ENCODE measurements at places on chromosomes 12 and 14. TPM values are rescaled to one million over a fixed set of nuclear protein-coding genes. Genes with fewer than 3 reads are reported as not detected.

DNA sequence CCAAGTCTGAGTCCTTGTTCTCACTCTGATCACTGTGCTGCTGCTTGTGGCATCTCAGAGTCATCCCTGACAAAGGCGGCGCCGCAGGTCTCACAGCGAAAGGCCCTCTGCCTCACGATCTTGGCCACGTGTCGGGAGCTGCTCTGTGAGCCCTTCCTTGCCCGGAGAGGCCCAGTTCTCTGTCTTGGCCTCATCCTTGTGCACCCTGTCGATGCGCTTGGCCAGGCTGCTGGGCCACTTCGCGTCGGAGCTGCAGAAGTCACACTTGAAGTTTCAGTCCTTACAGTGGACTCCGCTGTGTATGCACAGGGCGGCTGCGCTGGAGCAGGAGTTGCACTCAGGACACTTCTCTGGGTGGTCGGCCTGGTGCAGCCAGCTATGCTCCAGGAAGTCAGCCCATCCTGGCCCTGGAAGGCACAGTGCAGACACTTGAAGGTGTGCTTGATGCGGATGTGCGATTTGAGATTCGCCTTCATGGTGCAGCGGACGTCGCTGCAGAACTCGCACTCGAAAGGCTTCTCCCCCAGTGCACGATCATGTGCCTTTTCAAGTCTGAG is 36.4 kb upstream of the SAV1 start:
- no peak for DNase-seq

DNA sequence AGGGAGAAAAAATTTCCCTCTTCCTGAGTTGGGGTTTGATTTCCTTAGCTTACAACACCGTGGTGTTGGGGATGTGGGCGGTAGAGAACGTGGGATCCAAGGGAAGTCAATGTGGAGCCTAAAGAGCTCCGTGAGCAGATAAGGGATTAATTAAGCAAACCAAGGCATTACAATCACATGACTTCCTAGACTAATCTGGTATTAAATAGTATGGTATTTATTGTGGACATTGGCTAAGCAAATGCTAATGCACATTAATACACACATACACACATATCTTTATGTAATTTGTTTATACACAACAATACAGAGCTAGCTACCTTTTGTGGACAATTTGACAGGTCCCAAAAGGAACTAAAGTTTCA is 791 bp upstream of the RNF41 start:
- no peak for DNase-seq

DNA sequence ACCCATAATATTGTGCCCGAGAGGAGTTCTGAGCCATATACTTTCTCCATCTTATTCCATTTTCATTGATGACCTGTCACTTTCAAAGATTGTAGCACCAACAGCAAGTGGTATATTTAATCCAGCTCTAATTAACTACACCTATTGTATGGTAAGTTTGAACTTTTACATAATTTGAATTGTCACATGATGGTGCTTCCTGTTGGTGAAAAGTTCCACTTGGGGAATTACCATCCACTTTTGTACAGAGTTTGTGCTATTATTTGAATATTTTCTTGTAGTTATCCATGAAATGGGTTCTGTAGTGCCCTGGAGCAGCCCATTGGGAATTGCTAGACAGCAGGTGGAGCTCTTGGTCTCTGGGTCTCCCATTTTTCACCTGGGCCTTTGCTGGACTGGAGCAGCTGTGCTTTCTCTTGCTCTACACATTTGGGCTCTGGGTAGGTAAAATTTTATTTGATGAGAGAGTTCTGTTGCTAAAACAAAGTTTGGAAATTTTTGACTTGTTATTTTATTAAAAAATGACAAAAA is 3.0 kb downstream of the SMCO3 start:
- DNase-seq = peak; percentile 49

DNA sequence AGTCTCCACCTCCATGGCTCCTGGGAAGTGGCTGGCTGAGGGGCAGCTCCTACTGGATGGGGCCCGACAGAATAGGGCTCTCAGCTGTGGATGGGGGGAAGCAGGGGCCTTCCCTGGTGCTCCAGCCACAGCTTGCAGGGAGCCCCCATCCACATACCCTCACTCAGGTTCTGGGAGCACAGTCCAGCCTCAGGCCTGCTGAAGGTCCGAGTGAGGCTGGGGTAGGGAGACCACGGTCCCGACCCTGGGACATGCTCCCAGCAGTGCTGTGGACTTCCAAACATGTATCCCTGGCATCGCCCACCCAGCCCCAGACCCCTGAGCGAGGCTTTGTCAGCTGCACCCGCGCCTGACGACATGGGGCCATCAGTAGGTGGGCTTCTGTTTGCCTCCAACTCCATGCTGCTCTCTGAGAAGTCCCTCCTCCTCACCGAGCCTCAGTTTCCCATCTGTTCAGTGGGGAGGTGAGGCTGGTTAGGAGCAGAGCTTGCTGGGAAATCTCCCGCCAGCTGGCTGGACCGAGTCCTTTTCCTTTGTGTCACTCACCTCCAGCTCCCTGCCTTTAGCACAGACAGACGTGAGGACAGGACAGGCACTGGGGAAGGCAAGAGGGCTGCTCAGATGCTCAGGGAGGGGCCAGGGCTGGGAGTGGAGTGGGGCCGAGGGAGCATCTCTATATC is 9.1 kb upstream of the ATG101 start:
- DNase-seq = no peak

GRCh38 chr14:65033181-65033580 is 46.5 kb downstream of the FNTB start:
- no peak for DNase-seq

DNA sequence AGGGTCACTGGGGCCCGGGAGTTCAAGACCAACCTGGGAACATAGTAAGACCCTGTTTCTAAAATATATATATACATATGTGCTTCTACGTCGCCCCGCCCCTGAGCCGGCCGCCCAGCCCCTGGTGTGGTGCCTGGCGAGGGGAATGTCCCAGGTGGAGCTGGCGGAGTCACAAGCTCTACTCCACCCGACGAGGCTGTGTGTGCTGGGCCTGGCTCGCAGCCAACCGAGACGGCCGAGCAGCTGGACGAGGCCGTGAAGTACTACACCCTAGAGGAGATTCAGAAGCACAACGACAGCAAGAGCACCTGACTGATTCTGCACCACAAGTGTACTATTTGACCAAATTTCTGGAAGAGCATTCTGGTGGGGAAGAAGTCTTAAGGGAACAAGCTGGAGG is 22.1 kb upstream of the ITPK1 start:
- DNase-seq = peak; percentile 35

DNA sequence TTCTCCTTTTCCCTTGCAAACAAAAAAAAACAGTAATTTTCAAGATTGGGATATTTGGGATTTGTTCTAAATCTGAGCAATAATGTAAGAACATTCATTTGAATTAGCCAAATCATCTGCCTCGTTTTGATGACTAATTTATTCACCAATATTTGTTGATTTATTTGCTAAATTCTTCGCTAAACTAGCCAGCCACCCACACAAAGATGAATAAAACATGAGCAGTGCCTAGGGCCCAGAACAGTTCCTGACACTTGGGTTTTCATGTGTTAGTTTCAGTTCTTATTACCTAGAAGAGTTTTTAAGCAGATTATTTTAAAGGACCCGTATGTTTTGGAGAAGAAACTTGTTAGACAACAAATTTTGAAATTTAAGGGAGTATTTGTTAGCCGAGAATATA is 1.4 kb downstream of the ETNK1 start:
- DNase-seq = no peak

- no peak for DNase-seq
Measured at GRCh38 chr14:103288076-103288766, 45.8 kb upstream of the EIF5 start.

- no peak for DNase-seq
Measured at GRCh38 chr12:34253674-34254073, 231.4 kb downstream of the ALG10 start.

GRCh38 chr14:22919601-22919921 is 612 bp upstream of the RBM23 start:
- DNase-seq = no peak

GRCh38 chr12:53306826-53307225 is 7.3 kb downstream of the MYG1 start:
- no peak for DNase-seq

- DNase-seq = no peak
Measured at GRCh38 chr14:106812788-106813476, 1286.5 kb downstream of the TMEM121 start.

GRCh38 chr12:92138144-92138543 is 7.5 kb downstream of the BTG1 start:
- DNase-seq = no peak

GRCh38 chr12:76460807-76461206 is 98.8 kb downstream of the OSBPL8 start:
- no peak for DNase-seq

- no peak for DNase-seq
Measured at GRCh38 chr14:91253795-91254323, 9.4 kb upstream of the GPR68 start.

DNA sequence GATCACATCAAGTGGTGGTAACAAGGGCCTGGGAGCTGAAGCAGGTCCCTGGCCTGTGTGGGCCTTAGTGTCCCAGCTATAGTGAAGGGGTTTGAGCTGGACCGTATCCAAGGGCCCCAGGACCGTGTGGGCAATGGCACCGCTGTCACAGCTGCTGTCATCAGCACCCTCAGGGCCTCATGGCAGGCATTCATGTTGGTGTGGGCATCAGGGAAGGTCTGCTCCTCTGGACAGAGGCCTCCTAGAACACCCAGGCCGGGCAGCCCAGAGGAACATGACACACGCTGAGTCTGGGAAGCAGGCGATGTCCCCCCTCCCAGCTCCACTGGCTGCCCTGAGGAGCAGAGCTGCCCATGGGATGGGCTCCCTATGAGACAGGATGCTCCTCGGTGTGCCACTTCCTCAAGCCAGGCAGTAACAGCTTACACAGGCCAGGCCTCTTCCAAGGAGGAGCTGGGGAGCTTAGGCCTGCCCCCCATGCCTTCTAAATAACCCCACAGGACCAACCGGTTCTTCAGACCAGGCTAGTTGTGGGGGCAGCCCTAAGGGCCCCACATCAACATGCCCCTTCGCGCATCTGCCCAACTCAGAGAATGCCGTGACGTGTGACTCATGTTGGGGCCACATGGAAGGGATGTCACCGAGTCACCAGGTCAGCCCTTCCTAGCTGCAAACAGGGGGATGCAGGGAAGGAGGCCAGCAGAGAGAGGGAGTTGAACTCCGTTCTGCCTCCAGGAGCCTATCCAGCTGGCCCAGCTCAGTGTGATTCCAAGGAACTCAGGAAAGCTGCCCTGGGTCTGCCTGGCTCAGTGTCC is 80.4 kb downstream of the PITPNM2 start:
- no peak for DNase-seq

GRCh38 chr12:55548756-55549155 is 646 bp upstream of the OR6C4 start:
- no peak for DNase-seq

- no peak for DNase-seq
Measured at GRCh38 chr12:19886639-19887064, 447.4 kb downstream of the AEBP2 start.

DNA sequence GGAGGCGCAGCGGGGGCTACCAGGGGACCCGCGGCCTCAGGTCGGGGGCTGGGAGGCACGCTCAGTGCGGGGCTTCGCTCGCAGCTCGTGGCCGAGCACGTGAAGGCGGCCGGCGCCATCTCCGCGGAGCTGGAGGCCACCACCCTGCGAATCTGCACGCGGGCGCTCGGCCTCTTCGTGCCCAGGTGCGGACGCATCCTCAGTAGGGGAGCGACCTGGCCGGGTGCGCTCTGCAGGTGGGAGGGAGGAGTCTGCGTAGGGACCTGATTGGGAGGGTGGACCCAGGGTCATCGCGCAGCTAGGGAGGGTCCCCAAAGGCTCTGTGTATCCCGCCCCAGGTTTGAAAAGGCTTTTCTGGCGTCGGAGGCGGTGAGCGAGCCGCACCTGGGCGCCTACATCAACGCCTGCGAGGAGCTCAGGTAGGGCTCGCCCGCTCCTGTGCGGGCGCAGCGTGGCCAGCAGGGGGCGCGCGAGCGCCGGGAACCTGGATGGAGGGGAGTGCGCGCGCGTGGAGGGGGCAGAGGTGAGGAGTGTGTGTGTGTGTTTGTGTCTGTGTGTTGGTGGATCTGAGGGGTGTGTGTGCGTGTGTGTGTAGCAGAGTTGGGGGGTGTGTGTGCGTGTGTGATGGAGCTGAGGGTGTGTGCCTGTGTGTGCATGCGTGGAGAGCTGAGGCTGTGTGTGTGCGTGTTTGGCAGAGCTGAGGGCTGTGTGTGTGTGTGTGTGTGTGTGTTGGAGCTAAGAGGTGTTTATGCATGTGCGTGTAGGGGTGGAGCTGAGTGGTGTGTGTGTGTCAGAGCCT is 10.3 kb downstream of the EXOC3L4 start:
- peak; percentile 85 for DNase-seq

DNA sequence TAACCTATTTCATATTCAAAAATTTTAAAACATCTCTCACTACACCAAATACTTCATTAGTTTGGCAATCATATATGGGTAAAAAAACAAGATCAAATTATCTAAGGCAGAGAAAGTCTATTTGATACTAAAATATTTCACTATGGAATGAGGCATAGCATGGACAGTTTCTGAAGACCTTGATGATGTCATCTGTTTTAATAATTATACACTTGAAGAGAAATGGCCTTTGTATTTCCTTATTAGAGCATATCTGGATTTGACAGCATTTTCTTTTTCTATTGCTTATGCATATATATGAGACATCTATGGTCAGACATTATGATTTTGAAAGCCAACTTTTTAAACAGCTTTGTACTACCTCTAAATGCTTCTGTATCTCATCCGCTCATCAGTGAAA is 88.6 kb downstream of the DDHD1 start:
- DNase-seq = no peak

- no peak for DNase-seq
Measured at GRCh38 chr14:89041257-89041582, 216.8 kb downstream of the TTC8 start.

- no peak for DNase-seq
Measured at GRCh38 chr12:8696442-8697090, 1.2 kb upstream of the RIMKLB start.

DNA sequence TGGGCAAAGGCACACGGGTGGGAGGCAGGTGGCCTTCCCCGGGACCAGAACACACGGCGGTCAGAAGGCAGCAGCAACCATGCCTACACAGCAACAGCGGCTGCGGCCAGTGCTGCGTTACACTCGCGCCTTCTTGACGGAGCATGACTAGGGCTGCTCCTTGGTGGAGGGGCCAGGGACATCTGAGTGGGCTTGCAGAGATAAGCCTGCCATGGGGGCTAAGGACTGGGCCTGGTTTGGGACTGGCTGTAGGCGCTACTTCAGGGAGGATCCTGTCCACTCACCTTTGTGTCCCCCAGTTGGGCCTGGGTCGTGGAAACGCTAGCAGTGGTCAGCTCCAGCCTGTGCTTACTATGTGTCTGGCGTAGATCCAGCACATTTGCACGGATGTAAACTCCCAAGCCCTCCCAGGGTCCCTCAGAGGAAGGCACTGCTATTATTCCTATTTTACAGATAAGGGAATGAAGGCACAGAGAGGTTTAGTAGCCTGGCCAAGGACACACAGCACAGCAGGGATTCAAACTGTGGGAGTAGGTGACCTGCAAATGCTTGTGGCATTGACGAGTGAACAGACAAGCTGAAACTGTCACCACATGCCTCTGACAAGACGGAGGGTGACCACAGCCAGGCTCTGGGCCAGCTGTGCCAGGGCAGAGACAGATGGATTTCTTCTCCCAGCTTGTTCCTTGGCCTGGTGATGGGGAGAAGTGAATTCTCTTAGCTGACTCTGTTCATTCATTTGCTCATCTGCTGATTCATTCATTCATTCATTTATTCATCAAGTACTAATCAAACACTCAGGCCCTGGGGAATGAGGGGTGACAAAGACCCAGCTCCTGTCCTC is 31.9 kb upstream of the DLK1 start:
- no peak for DNase-seq

ARPC3 gene
- total RNA-seq = 163 TPM

SLC16A7 gene
- total RNA-seq = 4.1 TPM

RPGRIP1 gene
- 0.41 TPM for total RNA-seq

PRKAG1 gene
- total RNA-seq = 41.6 TPM

TMEM30B gene
- total RNA-seq = 17.8 TPM

KRT6C gene
- total RNA-seq = not detected

TPH2 gene
- total RNA-seq = 0.55 TPM

COL2A1 gene
- 24.3 TPM for total RNA-seq
